Posterior vena cava (tissue), 2 donors: ENCODE measurements at places on chromosomes 2 and 18.

GRCh38 chr18:31591628-31592027 is at the start of gene TTR:
TSS of gene TTR (plus strand) at chr18:31591877. CDS start at chr18:31591903, 26 bp downstream.
- no peak for DNase-seq

DNA sequence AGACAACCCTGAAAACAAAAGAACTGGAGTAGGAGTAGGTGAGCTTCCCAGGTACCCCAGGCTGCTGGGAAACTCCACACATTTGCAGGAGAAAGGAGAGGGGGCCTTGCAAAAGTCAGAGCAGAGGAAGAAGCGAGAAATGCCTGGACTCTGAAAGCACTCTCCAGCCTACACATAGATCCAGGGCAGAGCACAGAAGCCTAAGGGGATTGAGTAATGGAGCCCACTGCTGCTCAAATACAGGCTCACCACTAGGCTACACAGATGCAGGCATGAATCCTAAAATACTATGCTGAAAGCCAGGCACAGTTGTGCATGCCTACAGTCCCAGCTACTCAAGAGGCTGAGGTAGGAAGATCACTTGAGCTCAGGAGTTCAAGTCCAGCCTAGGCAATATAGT is 33.4 kb downstream of the OSBPL1A start:
- DNase-seq, result no peak

DNA sequence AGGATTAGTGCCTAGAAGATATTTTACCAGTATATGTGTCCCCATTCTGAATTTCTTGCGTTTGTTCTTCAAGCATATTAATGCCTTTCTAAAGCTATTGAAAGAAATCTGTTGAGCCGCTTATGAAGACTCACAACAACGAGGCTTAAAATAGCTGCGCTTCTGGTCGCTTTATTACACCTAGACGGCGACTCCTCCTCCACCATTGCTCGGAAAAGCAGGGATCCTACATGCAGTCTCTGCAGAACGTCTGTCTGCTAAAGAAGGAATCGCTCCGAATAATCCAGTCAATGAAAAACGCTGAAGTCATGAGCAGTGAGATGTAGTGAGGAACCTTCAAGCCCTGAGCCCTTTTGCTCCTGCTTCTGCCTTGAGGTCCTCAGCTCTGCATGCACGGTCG is 94.8 kb upstream of the ZNF516 start:
- no peak for DNase-seq

- no peak for DNase-seq
Observed at GRCh38 chr18:60096428-60096827, 196.6 kb downstream of the PMAIP1 start.

- no peak for DNase-seq
Observed at GRCh38 chr2:85468704-85469349, 50.3 kb downstream of the SH2D6 start.

GRCh38 chr2:164840930-164841718 is 499 bp downstream of the COBLL1 start:
- DNase-seq, result peak; percentile 90

DNA sequence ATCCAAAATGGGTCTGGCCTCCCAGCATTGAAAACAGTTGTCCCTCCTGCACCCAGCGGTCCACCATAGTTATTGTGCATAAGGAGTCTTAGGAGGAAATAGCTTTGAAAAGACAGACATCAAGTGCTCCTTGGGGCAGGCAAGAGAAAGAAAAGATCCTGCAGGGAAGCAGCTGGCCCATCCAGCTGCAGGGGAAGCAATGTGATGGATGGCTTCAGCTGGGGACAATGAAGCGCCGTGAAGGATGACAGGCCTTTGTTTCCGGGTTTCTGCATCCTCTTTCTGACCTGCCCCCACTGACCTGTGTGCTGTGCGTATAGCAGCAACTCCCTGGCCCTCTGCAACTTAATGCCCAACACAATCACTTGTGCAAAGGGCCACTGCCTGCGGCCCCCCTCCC is 142.9 kb upstream of the NCKAP5 start:
- DNase-seq, result no peak

- DNase-seq, result no peak
Observed at GRCh38 chr2:123808243-123808642, 216.8 kb upstream of the CNTNAP5 start.

DNA sequence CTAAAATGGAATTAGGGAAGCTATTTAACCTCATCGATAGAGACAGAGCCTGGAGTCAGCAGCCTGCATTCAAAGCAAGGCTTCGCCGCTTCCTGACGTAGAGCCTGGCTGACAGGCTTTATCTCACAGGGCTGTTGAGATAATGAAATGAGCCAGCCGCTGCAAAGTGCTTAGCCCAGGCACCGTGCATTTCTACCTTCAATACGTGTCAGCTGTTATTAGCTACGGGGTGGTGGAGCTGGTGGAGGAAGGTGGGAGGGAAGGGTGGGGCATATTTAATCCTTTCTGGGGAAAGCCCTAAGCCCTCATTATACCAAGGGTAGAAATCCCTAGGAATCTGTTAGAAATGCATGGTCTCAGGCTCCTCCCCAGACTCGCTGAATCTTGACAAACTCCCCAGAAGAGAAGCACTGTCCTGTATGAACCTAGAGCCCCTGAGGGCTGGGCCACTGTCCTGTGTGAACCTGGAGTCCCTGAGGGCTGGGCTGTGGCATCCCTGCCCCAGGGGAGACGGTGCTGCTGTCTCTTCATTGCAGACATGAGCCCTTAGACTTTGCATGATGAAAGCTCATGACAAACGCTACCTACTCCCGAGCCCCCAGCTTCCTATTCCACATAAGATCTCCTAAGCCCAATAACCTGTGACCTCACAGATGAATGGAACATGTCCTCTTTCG is 72.4 kb downstream of the ALPK2 start:
- DNase-seq, result no peak

GRCh38 chr2:234929002-234929401 is 22.8 kb upstream of the SH3BP4 start:
- no peak for DNase-seq

GRCh38 chr2:74267068-74267467 is 68.7 kb downstream of the MTHFD2 start:
- no peak for DNase-seq

DNA sequence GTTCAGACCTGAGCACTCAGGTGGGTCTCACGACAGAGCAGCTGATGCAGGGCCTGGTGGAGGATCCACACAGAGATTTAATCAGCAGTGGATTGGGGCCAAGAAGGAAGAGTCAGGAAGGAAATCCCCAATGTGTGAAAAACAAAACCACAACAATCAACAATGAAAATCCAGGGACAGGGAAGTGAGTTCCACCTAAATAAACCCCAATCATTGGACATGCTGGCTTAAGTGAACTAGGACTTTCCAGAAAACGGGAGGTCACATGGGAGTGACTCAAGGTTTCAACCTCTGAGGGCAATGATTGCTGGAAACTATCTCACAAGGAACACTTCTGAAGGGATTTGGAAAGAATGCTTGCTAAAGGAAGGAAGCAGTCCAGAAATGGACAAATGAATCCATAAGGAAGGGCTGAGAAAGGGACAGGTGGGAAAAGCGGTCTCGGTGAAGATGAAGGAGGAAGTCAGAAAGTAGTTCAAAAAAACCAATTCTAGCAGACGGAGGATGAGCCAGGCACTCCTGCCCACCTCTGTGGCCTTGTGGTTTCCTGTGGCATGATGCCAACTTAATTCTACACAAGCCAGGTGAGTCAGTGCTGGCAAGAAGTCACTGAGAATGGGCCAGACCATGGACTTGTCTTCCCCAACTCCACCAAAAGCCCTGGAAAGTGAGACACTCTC is 15.4 kb upstream of the XDH start:
- DNase-seq, result no peak

GRCh38 chr2:226772389-226773179 is 27.0 kb downstream of the IRS1 start:
- no peak for DNase-seq

GRCh38 chr2:16507655-16508489 is 157.8 kb downstream of the CYRIA start:
- no peak for DNase-seq

GRCh38 chr18:10274301-10274700 is 180.1 kb upstream of the APCDD1 start:
- DNase-seq, result no peak

DNA sequence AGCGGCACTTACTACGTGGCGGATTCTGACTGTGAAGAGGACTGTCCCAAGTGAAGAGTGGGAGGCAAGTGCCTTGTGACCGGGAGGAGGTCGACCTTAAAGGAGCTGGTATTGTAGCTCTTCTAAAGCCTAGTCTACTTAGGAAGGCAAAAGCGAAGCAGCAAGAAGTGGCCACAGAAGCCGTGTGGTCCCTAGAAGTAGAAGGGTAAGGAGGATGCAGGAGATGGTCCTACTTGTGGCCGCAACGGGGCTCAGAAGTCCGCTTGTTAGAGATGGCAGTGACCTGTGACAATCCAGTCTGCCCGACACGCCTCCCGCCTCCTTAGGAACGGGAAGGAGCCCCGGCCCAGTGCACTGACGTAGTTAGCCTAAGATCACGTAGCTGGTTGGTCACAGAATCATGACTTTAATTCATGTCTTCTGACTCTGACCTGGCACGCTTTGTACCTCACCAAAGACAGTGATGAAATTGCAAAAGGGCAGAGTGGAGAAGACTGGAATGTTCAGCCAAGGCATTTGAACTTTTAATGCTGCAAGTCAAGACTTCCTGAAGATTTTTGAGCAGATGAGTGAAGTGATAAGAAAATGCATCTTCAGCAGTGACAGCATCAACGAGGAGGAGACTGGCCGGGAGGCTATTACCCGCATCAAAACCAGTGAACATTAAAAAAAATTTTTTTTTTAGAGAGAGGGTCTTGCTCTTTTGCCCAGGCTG is 749 bp upstream of the EIF2AK3 start:
- peak; percentile 99 for DNase-seq

GRCh38 chr18:55322178-55322735 is 265.7 kb downstream of the TCF4 start:
- DNase-seq, result peak; percentile 96

GRCh38 chr2:150778828-150779227 is 291.4 kb upstream of the RND3 start:
- no peak for DNase-seq

DNA sequence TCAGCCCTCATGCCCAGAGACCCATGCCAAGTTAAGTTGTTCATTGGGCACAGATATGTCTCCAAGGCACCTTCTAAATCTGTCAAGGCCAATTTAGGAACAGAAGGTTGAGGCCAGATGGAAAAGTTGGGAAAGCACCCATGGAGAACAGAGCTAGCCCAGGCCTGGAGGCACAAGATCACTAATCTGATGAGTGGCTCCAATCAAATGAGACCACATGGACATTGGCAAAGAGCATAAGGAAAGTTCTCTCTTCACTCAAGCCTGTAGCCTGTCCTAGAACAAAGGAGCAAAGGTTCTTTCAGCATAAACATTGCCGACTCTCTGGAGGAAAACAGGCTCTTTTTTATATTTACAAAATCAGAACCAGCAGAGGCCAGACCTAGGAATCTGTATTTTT is 154.8 kb downstream of the RNF152 start:
- DNase-seq, result no peak

DNA sequence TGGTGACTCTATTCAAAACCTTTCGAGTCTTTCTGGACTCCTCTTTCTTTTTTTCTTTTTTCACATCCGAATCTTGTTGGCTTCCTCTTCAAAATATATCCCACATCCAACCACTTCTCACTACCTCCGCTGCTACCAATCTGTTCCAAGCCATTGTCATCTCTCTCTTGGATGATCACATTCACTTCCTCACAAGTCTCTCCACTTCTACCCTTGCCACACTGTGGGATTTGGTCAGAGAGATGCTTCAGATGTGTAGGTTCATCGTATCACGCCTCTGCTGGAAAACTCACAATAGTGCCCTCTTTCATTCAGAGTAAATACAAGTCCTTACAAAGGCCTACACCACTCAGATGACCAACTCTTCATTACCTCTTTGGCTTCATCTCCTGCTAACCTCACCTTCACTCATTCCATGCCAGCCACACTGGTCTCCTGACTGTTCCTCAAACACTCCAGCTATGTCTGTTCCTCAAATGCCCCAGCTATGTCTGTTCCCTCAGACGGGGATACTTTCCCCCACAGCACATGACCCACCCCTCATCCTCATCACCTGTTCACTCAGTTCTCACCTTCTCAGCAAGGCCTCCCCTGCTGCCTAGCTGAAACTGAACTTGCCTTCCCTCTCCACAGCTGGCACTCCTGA is 67.2 kb upstream of the PELI1 start:
- DNase-seq, result no peak

- no peak for DNase-seq
Observed at GRCh38 chr2:106284691-106285202, 90.6 kb upstream of the UXS1 start.

DNA sequence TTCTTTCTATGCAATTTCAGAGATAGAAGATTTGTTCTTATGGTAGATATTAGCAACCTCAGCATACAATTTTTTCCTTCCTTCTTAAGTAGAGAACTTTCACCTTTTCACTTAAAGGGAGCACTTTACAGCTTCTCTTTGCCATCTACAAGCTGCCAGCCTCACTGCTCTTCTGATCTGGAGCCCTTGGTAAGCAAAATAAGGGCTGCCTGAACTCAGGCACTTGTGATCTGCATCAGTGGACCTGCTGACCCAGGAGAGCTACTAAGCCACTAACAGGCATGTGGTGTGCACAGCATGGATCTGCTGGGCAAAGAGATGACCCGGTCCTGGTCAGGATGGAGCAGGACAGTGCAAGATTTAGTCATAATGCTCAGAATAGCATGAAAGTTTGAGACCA is 80.8 kb upstream of the SNTG2 start:
- no peak for DNase-seq

GRCh38 chr2:36413218-36413617 is 57.6 kb downstream of the CRIM1 start:
- DNase-seq, result no peak

- no peak for DNase-seq
Observed at GRCh38 chr18:61426492-61427053, 93.3 kb downstream of the CDH20 start.

DNA sequence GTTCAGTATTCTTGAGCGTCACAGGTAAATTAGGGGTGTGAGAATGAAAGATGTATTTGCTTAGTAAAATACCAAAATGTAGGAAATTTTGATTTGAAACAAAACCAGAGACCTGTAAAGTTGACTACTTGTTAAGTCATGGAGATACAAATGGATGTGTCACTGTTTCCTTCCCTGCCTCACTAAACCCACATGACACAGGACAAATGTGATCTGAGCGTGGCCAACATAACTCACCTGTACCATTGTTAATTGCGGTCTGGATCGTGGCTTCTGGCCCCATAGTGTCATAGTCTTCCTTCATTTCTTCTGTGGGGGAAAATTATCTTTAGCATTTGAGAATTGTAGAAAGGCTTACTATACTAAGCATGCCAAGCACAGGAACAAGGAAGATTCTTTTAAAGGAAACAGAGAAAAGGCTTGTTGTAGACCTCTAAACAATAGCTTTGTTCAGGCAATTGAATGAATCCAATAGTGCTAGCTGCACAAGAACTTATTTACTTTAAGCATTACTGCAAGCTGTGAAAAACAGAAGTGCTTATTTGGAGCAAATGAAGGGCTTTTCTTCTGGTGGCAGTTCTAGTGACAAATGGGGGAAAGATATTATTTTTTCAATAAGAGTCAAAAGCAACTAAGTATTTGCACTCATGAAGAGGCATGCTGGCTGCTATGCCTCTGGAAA is 95.2 kb downstream of the ZEB2 start:
- no peak for DNase-seq

DNA sequence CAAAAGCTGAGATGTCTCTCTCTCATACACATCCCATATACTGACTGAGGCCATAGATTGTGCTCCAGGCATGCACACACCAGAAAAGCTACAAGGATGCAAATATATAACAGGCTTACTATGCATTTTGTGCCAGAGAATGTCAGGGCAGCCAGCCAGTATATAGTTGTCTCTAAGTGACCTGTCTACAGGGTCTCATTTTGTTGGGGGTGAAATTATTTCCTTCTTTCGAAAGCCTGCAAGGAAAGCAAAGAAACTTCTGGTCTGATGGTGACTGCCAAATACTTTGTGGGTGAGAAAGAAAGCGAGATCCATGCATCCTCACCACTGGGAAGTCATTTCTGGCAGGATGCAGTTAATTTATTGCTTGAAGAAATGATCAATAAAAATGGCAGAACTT is 70.2 kb downstream of the CDCA7 start:
- no peak for DNase-seq
